ENCODE measurements at places on chromosomes 2 and 18.

DNA sequence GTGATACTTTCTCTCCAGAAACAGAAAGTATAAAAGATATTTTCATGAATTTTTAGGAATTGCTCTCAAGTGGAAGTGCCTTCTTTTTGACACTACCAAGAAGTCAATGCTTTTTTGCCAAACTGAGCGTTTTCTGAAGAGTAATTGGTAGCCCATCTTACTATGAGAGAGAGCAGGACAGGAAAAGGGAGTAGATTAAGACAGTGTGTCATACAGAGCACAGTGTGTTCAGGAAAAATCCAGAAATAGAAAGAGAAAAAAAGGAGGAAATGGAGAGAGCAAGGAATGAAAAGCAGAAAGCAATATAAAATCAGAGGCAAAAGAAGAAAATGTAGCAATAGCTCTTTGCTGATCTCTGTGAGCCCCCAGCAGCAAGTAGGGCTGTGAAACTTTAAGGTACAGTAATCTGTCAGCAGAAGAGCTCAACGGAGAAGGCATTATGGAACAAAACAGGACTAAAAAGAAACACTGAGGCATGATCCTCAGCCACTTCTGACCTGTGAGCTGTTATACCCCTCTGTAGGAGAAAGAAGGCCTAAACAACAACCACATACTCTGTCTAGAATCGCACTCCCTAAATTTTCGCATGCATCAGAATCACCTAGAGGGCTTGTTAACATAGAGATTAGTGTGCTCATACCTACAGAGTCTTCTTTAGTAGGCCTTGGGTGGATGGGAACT is 15.0 kb upstream of the PGAP1 start:
- DNase-seq: no peak

DNA sequence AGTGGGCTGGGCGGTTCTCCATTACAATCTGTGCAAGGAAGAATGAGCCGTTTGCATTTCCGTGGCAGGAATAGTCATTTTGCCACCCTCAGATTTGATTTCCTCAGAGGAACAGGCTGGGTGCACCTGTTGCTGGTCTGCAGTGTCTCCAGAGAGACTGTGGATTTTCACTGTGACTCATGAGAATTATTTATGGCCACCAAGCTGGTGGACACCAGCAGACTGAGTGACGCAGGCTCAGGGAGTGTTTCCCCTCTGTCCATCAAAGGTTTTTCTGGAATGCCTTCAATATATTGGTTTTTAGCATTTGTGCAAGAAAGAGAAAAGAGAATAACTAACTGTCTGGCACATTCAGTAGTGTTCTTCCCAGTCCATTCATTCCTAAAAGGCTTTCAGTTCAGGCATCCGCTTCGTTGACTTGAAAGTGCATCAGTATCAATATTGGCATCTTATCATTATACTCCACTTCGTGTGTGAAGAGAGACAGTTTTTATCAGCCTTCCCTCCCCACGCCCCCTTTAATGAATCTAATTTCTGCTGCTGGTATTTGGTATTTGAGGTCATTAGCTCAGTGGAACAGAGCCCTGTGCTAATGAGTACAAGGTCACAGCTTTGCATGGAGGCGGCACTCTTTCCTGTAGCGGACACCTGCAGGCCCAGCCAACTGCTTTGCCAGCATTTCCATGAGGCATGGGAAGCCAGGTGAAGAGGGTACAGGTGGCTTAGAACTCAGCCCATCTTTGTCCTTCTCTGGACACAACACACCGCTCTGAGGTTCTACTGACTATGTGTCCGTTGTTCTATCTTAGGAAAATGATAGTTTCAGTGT is 39.9 kb downstream of the PRKCE start:
- no peak for DNase-seq

- DNase-seq: no peak
Observed at GRCh38 chr18:48698707-48699106, 159.9 kb downstream of the CTIF start.

GRCh38 chr2:2563309-2563860 is 232.3 kb upstream of the MYT1L start:
- no peak for DNase-seq

DNA sequence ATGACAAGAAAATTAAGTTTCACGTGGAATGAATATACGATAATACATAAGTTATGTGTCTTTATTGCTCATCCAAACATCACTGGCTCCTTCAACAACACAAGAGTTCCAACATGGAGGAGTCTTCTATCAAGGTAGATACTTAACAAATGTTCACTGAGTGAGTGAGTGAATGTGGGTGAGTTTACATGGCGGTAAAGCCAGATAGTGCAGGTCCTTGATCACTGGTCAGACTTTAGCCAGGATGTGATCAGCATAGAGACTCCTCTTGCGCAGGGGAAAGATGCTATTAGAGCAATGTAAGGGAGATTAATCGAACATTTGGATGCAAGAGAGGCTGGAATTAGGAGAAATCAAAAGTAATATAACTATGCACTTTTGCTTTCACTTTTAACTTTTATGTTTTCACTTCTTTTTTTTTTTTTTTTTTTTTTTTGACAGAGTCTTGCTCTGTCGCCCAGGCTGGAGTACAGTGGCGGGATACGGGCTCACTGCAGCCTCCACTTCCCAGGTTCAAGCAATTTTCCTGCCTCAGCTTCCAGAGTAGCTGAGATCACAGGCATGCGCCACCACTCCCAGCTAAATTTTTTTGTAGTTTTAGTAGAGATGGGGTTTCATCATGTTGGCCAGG is 249.0 kb upstream of the ID2 start:
- no peak for DNase-seq

GRCh38 chr18:8706791-8707555 is 1.6 kb downstream of the MTCL1 start:
- no peak for DNase-seq

DNA sequence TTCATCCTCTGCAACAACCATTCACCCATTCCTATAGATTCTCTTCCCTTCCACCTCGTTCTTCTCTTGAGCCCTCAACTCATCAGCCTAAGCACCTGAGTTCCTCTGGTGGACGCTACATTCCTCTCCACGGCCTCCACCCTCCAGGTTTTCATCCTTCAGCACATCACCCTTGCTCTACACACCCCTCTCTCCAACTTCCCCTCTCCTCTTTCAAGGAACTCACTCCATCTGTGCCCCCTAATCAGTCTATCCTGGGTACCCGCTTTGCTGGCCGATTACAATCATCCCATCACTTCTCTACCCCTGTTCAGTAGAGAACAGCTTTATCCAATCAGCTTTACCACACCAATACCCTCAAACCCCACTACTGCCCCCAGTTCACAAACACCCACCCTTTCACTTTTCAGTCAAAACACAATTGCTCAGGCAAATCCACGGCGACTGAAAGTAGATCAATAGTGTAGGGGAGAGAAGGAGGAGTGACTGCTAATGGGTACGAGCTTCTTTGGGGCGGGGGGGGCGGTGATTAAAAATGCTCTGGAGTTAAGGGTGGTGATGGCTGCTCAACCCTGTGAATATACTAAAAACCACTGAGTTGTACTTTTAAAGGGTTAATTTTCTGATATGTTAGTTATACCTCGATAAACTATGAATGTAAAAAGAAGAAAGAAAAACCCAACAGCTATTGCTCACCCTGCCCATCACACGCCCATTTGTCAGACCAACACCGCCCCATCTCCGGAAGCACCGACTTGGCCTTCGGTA is 857 bp downstream of the DYM start:
- DNase-seq: no peak

- DNase-seq: no peak
Observed at GRCh38 chr2:182330451-182331305, 96.2 kb downstream of the PDE1A start.

DNA sequence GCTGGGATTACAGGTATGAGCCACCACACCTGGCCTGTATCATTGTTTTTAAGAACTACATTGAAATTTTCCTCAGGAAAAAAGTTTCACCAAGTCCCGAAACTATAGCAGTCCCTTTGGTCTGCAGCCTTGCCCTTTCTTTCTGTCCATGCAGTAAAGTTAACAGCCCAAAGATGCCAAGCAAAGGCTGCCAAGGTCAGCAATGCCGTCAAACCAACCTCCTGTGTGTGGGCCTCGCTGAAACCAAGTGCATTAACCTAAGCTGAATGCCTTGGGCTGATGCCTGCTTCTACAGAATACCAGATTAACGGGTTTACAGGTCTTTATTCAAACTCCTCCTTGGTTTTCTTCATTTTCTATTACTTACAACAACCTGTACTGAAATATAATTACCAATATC is 73.1 kb downstream of the EIF5B start:
- DNase-seq: no peak

GRCh38 chr2:8627692-8628085 is 54.2 kb upstream of the ID2 start:
- no peak for DNase-seq

DNA sequence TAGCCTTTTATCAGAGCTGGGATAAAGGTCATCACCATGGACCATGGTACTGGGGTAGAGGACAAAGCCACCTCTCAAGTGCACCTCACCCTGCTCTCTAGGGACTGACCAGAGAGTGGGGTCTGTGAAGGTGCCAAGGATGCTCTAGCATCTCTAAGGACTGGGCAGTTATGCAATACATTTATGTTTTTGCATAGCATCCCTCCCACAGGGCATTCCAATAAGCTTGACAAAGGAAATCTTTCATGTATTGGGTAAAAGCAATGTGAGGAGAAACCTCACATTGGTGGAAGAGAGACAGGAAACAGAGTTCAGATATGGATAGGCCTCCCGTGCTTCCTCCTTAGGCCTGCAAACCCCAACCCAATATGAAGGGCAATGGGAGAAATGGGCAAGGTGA is 31.6 kb downstream of the STK39 start:
- no peak for DNase-seq

GRCh38 chr2:48694149-48694548 is 61.4 kb downstream of the LHCGR start:
- no peak for DNase-seq

DNA sequence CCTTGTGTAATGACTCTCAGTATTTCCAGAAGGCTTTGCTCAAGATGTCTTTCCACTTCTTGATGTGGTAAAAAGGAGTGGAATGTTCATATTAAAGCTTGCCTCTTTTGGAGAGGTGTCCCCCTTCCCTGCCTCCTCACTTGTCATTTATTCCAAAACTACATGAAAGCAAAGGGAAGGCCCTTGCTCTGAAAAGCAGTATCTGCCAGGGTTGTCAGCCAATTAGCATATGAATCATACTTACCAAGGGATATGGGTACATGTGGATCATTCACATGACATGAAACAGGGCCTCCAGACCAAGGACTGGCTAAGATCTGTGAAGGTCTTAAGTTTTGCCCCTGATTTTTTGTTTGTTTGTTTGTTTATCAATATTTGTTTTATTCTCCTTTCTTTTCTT is 31.3 kb downstream of the ANXA4 start:
- DNase-seq: no peak

All from stimulated activated CD8-positive, alpha-beta memory T cell treated with anti-CD3 and anti-CD28 coated beads, Interleukin-7, amount 100 ng/mL, for 1 hour (primary cell).